ENCODE measurements at places on chromosomes 13 and 19.

- no peak for DNase-seq
Observed at GRCh38 chr13:33016414-33017322, at the start of gene KL. Gene KL, plus strand, starts transcription at chr13:33016423. Its CDS starts 18 bp downstream, at chr13:33016441.

DNA sequence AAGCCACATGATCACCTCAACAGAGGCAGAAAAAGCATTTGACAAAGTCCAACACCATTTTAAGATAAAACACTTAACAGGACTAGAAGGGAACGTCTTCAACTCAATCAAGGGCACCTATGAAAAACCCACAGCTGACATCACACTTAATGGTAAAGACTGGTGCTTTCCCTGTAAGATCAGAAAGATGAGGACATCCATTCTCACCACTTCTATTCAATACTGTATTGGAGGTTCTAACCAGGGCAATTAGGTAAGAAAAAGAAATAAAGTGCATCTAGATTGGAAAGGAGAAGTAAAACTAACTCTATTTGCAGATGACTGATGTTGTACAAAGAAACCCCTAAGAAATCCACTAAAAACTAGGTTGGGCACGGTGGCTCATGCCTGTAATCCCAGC lies 11.2 kb upstream of the AKAP8 start:
- no peak for DNase-seq

DNA sequence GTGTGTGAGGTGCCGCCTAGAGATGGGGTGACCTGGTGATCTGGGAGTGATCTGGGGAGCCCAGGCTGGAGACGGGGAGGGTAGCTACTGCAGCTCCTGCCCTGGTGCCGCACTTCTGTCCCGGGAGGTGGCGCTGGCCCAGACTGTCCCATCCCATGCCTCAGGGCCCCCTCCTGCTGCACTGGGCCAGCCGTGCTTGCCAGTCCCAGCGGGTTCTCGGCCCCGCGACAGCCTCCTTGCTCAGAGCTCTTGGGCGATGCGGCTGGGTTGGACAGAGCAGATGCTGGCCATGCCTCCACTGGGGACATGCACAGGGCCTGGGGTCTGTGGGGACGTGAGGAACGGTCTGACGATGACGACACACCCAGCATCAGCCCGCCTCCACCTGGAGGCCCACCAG lies 2.5 kb downstream of the RAX2 start:
- DNase-seq, result no peak

DNA sequence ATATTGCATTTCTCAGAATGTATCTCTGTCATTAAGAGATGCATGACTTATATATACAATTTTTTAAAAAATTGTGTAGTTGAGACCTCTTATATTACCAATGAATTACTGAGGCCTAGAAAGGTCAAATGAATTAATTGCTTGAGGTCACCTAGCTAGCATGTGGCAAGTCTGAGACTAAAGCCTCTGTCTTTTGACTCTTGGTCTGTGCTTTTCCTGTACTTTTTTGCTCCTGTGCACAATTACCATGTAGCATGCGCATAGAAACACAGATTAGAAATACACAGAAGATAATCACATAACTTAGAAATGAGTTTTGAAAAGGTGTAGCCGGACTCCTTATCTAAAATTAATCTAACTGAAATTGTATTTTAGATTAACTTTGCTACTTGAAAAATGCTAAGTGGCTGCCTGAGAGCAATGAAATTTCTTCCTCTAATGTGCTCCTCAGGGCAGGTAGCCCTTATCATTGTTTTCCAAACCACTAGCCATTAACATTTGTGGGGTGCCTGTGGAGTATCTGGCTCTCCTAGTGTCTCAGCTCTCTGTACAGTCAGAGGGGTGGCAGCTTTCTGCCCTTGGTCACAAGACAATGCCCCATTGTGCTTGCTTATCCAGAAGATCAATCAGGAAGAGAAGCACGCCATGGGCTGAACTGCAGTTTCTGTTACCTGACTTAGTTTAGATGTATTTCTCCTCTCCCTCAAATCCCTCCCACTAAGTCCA lies 119.6 kb downstream of the RFC3 start:
- no peak for DNase-seq

DNA sequence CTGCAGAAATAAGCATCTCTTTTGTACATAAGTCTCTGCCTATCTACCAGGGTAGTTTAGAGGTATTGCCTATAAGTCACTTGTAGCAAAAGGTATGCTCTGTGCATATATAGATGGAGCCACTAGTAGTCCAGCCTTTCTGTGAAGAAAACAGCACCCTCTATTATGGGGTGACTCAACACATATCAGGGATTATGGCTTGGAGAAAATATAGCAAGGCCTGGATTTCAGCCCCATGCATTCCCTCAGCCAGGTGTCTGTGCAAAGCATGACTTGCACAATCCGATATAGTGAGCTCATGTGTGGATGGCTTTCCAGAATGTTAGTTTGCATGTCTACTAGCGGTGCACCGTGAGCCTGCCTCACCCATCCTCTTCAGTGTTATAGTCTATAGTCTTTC lies 13.4 kb upstream of the NALCN start:
- DNase-seq, result no peak

- no peak for DNase-seq
Observed at GRCh38 chr19:1151037-1151724, 22.9 kb downstream of the SBNO2 start.

GRCh38 chr13:93377196-93377595 lies 150.6 kb downstream of the GPC6 start:
- no peak for DNase-seq

DNA sequence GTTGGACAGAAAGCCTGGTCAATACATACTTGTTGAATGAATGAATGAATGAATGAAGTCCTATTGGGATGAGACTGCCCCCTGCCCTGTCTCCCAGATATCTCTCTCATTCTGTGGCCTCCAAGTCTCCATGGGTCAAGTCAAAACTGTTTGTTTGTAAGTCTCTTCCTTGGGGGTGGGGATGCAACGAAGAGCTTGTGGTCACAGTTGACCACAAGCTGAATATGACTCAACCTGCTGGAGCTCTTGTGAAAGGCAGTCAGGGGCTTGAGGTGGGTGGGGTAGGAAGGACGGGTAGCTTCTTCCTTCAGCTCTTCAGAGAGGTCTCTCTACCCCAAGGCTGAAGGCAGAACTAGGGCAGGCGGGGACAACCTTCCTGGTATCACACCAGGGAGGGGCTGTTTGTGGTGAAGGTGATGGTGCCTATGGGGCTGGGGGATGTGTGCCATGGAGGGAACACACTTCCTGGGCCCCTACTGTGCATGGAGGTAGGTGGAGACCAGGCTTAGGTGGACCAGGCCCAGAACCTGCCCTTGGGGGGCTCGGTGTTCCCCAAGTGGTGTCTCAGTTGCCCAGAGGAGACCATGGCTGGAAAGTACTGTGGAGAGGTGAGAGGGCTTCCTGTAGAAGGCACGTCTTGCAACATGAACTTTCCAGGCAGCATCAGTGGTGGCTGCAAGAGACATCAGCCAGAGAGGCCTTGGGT lies 8.0 kb downstream of the MYO1F start:
- peak; percentile 27 for DNase-seq

DNA sequence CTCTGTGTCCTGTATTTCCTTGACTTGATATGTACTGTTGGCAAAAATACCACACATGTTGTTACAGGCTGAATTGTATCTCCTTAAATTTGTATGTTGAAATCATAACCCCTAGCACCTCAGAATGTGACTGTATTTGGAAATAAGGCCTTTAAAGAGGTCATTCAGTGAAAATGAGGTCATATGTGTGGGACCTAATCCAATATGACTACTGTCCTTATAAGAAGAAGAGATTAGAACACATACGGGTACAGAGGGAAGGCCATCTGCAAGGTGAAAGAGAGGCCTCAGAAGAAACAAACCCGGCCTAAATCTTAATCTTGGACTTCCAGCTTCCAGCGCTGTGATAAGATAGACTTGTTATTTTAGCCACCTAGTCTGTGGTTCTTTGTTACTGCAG lies 202.5 kb downstream of the NUFIP1 start:
- DNase-seq, result no peak

DNA sequence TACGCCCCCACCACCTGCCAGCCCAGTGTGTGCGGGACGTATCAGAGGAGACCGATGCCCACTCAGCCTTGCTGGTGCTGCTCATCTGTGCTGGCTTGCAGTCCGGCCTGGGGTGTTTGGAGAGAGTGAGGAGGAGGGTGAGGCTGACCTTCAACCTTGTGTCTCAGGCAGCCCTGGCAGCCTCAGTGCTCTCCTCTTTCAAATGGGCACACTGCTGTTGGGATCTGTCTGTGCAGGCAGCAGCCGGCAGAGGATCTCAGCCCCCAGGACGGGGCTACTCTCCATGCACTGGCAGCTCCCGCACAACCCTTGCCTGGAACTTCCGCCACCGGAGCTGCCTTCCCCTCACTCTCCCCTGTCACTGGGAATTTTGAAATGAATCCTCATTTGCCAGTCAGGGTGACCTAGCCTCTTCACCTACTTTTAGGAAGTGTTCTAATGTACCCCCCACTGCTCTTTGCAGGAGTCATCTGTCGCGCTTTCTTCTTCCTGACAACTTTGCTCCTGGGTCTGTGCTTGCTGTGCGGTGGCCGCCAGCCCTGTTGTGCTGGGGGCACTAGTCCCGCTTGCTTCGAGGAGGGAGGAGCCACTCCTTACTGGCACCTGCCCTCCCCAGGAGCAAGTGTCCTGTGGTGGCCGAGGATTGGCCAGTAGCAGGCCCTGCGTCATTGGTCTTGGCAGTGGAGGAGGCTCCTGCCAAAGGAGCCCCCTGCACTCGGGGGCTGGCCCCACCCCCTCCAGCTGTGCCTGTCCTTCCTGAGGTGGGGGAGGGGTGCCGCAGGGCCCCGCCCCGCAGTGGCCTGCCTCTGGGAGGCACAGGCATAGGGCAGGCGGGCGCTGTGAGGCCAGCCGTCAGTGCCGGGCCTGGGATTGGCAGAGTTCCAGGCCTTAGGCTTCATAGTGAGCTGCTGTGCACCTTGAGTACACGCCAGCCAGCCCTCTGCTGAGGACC lies 53.4 kb downstream of the TSSK6 start:
- DNase-seq, result no peak

DNA sequence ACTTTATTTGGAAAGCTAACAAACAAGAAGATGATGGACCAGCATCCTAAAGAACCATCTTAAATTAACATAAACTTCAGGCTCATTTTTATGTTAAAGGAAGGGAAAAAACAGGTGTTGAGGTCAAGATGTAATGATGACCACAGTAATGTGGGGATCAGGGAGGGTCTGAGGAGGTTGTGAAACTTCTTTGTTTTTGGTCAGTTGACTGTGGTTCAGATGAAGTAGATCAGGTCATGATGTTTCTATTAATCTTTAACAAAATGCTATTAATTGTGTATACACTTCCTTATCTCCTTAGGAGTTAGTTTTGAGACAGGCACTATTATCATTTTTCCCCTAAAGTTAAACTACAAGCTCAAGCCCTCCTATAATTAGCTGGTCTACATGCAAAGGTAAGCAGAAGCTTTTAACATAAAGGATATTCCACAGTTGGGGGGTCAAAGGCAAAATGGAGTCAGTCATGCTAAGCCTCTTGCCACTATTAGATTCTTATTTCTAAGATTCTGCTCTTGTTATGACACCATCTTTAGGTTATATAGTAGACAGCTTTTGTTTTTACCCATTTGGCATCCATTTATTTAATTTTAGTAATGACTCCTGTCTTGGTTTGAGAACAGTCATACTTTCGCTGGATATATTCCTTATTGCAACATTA lies 800.1 kb upstream of the PCDH9 start:
- DNase-seq, result no peak

DNA sequence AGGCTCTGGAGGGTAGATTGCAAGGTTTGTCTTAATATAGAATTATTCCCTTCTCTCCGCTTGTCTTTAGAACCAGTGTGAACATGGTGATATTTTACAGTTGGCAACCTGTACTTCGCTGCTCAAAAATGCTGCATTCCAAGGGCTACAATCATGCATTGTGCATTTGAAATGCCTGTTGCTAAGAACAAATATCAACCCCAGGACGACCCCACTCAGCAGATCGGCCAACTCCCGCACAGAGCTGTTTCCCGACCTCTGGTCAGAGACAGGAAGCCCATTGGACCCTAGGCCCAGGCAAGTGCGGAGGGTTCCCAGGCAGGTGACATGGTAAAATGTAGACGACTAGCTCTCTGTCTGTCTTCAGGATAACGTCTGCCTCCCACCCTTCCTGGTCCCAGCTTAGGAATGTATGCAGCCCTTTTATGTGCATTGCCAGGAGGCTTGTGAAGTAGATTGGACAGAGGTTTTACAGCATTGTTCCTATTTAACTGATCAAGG lies 263.5 kb downstream of the FOXO1 start:
- DNase-seq, result no peak

DNA sequence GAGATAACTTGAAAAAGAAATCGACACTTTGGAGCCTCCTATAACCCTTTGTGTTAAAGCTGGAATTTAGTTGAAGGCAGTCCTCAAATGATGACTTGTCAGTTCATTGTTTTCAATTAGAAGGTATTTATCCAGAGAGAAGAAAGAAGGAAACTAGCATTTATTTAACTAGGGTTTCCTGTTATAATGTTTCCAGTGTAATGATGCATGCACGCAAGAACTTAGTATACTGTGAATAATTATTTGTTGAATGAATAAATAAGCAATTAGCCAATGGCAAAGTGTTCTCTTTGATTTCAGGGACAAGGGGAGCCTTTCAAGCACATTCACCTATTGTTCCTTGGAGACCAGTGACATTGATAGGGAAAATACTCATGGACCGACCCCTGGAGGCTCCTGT lies 307.4 kb downstream of the KLF5 start:
- no peak for DNase-seq

DNA sequence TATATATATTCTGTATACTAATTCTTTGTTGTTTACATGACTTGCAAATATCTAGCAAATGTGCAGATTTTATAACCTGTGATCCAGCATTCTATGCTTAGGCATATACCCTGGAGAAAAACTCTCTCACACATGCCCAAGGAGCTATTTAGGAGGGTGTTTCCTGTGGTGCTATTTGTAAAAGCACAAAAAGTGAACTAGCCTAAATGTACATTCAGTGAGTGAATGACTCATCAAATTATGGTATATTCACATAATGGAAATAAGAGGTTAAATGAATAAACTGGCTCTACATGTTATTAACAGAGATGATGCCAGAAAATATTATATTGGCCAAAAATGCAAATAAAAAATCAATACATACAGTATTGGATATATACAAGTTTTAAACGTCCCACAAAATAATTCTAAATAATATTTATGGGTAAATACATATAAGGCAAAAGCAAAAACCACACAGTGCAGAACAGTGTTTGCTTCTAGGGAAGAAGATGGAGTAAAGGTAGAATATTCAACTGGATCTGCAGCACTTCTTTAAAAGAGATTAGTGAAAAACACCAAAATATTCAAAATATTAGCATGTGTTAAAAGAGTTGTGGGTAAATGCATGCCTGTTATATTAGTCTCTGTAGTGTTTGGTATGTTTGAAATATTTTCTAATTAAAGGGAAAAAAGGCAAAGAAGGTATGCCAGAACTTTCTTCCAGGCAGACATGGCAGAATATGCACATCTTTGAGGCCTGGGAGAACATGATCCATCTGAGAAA lies 344.7 kb downstream of the KLF5 start:
- DNase-seq, result no peak

- no peak for DNase-seq
Observed at GRCh38 chr13:35349052-35349451, 127.4 kb downstream of the MAB21L1 start.

GRCh38 chr19:21586311-21587116 lies 81.1 kb downstream of the ZNF429 start:
- no peak for DNase-seq

- DNase-seq, result peak; percentile 54
Observed at GRCh38 chr19:18291590-18292461, 10.4 kb upstream of the JUND start.

GRCh38 chr19:16890461-16891184 lies 1.8 kb downstream of the F2RL3 start:
- no peak for DNase-seq

Data from activated CD4-positive, alpha-beta T cell treated with anti-CD3 and anti-CD28 coated beads for 1 hour (primary cell).